ENCODE measurements at places on chromosomes 5 and 9.

DNA sequence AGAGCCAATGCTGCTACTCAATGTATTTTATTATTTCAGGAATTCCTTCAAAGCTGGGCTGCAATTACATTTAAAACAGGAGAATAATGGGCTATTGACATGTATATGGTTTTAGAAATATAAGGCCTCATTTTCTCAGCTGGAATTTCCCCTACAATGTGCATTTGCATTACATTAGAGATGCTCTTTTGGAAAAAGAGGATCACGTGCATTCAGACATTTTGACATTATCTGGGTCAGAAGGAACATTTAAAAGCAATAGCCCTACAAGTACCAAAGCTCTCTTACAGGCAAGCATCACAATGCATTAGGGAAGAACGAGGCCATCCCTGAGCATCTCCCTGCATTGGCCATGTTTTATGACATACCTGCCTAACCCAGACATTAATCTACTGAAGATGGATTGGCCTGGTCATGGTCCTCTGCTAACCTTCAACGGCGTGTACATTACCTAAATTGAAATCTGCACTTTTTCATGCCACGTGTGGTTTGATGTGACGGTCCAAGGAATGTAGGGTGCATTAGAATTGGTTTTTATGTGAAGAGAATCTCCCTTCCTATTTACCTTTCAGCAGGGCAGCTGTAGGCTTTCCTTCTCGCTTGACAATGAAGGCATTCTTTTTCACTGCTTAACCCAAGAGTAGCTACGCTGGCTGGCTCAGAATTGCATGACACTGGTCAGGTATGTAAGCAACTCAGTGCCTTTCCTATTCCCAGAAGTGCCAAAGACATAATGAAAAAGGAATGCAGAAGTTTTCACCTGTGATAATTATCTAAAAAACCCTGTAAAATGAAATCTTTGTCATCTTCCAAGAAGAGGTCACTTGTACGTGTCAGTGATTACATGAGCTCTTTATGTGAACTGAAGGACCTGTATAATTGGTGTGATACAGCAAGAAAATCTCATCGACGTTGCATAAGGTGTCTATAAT lies 212.3 kb upstream of the MPDZ start:
- DNase-seq: no peak

DNA sequence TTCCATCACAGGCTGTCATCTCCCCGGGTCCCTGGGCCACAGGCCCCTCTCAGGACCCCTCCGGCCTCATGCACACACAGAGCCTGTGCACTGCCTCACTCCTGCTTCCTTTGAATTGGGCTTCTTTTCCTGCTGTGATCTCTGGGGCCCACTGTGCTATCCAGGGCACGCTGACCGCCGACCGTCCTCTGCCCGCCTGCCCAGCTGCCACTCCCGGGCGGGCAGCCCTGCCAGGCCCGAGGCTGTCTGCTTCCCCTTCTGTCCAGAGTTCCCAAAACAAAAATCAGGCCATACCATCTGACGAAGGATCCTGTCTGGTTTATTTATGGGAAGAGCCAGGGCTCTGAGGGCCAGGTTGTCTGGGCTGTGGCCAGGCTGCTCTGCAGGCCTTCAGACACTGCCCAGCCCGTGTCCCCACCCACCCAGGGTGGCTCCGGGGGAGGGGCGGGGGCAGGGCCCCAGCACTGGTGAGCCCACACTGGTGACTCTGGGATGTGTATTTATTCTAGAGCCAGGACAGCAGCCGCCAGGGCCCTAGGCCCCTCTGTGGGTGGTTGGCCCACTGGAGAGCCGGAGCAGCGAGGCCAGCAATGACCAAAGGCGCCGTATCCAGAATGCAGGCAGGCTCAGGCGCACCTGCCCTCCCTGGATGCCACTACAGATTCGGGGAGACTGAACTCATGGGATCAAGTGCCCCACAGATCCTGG lies 57.0 kb downstream of the ADAMTS2 start:
- DNase-seq: no peak

- DNase-seq: no peak
Measured at GRCh38 chr9:137031904-137032640, at the start of gene FUT7. FUT7 (minus strand) TSS chr9:137032088; CDS start chr9:137031991, 97 bp downstream.

GRCh38 chr5:65482736-65483545 lies 1.2 kb upstream of the ADAMTS6 start:
- DNase-seq: no peak

GRCh38 chr5:177241768-177242167 lies 61.8 kb downstream of the RAB24 start:
- no peak for DNase-seq

DNA sequence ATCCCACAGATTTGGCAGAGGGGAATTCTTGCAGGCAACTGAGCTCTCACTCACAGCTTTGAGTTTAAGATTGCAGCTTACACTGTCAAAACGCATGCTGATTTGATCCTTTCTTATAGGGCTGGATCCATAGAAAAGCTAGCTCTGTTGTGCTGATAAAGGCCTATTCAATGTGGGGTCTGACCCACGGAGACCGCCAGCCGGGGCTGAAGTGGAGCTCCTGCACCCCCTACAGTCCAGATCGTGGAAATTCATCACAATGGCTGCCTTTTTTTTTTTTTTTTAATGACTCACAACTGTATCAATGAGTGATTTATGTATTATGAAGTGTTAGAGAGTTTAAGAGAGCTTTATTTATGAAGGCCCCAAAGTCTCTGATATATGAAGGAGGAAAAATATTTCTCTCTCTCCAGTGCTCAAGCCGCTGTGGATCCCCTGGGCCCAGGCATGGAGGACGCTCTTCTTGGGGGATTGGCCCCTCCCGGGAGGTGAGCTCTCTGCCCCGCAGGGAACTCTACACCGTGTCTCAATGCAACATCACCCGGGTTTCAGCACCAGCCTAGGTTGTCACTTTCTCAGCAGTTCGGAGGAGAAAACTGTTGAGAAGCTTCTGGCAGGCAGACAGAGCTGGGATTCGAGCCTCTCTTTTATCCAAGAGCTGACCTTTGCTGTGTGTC lies 700.2 kb downstream of the IRX1 start:
- no peak for DNase-seq

DNA sequence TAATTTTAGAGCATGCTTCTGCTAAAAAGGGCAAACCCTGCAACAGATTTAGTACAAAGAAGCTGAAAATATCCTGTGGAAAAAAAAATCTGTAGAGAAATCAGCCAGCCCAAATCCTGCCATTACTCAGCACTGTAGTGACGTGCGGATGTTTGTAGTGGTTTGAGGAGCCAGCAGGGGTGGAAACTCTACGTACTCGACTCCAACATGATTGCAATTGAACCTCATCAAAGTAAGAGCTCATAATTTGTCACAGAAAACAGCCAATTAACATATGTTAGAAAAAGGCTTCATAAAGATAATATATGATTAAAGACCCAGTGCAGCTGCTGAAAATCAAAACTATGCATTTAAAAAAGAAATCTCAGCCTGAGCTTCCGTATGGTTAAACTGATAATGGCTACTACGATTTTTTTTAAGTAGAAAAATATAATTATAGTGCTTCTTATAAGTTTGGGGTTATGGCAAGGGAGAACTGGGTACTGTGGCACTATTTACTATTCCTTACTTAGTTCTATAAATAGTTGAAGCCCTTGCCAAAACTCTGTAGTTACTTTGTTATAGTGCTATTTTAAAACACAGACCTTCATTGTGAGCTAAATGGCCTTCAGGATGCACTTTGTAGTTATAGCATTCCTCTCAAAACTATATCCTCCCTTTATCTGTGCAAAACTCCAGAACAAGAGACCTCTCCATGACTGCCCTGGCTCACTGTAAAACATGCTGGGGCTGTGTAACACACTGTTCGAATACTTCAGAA lies 49.4 kb downstream of the MEF2C start:
- no peak for DNase-seq

GRCh38 chr5:137563646-137564397 lies 64.7 kb upstream of the SPOCK1 start:
- DNase-seq: no peak

- DNase-seq: no peak
Measured at GRCh38 chr9:136950656-136951276, 1.3 kb upstream of the LCN12 start.

DNA sequence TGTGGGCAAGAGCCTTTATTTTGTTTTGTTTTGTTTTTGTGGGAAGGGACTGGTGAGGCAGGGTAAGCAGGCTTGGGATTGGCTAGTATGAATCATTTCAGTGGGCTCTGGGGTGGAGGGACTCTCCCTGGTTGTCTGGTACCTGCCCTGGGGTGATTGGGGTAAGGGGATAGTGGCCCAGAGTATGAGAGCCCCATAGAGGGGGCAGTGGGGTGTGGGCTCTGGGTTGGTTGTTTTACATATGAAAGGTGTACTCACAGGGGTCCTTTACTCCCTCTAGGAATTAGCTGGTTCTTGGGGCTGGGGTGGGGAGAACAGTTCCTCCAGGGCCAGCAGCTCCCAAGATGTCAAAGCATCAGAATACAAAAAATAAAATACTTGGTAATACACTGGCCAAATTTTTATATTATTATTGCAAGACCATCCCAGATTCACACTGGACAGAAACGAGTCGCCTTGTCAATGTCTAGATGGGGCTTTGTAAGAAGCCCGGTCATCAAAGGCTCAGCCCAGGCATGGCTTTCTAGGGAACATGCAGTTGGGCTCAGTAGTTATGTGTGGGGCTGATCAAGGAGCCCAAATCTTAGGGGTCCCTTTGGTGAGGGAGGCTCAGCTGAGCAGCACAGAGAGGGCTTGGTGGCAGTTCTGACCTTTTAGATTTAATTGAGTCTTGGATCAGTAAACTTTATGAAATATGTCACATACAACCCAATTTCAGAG lies 190.5 kb downstream of the NXNL2 start:
- no peak for DNase-seq

DNA sequence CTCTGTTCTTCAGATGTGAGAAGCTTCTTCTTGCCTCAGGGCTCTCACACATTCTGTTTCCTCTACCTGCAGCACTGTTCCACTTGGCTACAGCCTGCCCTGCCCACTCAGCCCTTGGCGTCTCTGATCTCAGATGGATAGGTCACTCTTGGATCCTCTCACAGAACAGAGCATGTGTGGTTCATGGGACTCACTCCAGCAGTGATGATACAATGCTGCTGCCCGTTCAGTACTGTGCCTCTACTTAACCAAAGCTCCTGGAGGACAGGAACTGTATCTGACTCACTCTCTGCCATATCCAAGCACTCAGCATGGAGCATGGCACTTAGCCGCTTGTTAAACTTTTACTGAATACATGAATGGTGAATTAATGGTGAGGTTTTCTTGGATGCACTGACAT lies 3.4 kb upstream of the SPINK4 start:
- DNase-seq: no peak

DNA sequence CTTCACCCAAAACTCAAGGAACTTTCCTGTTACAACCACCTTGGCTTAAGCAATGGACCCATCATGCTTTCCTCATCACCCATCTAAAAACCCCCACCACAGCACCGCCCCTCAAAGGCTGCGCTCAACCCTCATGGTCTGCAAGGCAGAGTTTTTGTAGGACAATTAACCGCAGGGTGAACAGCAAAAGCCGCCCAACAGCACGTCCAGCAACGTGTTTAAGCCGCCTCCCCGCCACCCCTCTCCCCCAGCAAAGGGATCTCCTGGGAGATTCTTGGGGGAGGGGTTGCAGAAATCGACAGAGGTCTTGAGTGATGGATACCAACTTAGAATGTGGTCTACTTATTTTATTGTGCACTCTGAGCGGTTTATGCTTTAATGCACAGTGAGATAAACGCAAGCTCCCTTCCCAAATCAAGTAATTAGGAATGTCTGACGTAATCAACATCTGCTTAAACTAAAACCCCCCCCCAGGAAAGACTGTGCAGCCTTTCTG lies 1.9 kb downstream of the ROR2 start:
- DNase-seq: no peak

DNA sequence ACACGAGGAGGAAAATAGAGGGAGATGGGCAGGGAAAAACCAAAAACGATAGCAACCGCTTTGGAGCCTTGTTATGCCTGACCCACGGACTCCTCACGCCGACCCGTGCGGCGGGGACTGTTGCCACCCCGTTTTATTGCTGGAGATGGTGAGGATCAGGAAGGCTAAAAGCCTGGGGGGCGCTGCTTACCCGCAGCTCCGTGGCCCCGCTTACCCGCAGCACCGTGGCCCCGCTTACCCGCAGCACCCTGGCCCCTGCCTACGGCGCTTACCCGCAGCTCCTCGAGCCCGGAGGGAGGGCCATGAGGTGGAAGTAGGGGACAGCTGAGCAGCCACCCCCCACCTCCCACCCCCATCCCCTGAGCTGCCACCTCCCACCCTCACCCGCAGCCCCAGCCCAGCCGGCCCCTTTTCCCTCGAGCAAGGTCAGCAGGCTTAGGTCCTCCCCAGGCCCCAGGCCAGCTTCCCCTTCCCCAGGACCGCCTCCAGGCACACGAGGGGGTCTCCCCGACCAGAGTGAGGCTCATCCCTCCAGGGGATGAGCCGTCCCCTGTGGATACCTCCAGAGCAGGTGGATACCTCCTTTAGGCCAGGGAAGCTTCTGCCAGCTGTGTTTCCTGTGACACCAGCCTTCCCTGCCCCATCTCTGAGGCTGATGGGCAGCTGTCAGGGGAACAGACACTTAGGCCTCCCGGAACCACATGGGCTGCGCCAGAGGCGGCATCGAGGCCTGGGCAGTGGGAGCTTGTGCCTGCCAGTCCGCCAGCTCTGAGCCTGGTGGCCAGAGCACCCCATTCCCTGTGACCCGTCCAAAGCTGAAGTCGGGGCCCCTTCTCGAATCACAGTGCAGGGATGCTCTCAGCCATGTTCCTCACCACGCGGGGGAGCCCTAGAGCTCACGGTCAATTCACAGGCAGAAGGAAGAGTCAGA lies 92.3 kb downstream of the LMX1B start:
- DNase-seq: peak; percentile 56

- DNase-seq: no peak
Measured at GRCh38 chr5:95827892-95828246, 5.3 kb upstream of the GLRX start.

- DNase-seq: no peak
Measured at GRCh38 chr9:105841562-105841961, 147.2 kb downstream of the TMEM38B start.

DNA sequence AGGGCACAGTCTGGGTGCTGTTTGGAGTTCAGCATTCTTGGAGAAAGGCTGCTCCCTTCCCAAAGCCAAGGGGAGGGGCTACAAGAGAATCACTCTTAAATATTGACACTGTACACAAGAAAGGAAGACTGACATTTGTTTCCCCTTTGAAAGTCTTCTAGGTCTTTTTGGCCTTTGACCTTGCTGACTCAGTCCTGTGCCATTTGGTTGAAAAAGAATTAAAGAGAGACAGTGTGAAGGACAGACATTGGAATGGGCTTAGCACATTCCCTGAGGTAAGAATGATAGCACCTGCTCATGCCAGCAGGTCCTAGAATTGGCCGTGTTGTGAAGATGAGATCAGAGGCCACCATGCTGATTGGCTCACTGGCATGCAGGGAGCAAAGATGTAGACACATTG lies 271.4 kb upstream of the ZNF608 start:
- no peak for DNase-seq

GRCh38 chr9:77647267-77648233 lies 572 bp downstream of the GNA14 start:
- no peak for DNase-seq

- DNase-seq: no peak
Measured at GRCh38 chr9:134494905-134495304, 146.7 kb upstream of the COL5A1 start.

GRCh38 chr5:74304536-74304935 lies 336.0 kb downstream of the ENC1 start:
- no peak for DNase-seq

Data from stimulated activated CD4-positive, alpha-beta T cell treated with anti-CD3 and anti-CD28 coated beads, TNF-alpha, amount 100 ng/mL, for 4 hours (primary cell).